Glomerular endothelial cell (primary cell): ENCODE measurements at places on chromosomes 3 and 15.

DNA sequence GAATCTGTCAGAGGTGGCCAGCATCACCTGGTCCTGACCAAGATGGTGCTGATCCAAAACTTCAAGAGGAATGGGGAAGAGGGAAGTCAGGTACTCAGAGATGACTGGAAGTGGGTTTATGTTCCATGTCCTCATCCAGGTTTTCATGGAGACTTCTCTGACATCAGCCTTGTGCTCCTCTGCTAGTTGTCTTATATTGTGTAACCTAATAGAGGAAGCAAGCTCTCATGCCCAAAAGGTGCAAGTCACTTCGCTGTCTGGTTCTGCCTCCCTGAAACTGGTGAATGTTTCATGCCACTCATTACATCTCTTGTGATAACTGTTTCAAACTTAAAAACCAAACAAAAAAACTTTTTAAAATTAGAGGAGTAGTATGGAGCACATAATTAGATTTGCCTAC is 127.2 kb upstream of the MANF start:
- no peak for DNase-seq

DNA sequence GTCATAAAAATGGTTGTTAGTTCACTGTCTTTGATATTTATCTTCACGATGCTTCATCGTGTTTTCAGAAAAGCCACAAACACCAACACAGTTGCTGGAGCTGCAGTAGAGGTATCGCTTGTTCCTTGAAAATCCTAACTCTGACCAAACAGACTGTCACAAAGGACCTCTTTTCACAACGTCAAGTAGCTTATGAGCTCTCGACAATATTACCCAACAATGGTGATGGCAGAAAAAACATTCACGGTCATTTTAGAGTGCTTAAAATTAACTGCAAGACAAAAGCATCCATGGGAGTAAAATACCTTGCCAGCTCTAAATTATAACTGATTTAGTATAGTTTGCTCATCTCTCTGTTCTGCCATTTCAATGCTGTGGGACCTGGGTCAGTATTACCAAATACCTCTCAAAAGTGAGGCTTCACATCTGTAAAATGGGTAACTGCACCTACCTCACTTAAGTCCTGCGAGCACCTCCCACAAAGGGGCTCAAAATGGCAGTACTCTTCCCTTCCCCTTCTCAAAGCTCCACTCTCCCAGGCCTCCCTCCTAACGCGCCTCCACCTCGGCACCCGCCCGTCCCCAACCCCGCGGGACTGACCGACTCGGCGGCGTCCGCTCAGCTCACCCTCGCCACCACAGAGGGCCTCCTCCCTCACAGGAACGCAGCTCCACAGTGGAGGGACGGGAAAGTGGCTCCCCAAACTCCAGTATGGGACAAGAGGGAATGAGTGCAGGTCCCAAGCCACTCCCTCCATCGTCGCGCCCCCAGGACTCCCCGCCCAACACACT is 546 bp downstream of the TRIM59 start:
- no peak for DNase-seq

DNA sequence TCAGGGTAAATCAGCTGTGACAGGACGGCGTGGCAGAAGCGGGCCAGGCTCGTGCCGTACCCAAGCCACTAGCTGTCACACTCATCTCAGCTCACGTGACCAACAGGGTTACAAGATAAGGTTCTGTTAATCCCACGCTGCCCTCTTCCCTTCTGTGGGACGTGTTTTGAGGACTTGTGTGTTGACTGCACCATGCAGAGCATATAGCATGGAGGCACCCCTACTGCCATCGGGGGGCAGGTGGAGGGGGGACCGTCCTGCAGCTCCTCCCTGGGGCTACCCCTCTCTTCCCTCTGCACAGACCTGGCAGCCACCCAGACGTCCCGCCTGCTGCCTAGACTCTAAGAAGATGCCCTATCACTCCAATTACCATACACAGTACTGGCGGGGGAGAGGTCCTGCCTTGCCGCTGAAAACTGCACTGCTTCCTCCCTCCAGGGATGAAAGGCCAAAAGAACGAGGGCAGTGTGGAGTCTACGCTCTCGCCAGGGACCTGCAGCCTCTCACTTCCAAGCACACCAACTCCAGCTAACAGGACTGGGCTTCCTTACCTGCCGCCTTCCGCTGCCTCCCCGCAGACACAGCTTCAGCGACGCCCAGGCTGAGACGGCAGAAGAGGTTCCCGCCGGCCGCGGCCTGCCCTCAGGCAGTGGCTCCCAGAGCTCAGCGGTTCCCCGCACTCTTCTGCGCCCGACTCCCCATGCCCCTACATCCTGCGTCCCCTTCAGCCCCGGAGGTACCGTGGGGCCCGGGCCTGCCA is at the start of gene TNK2:
Gene TNK2 (minus strand): TSS at position 618 of the 760 bp plus-strand sequence. CDS start 19,963 bp downstream, outside the sequence.
- DNase-seq, result no peak

DNA sequence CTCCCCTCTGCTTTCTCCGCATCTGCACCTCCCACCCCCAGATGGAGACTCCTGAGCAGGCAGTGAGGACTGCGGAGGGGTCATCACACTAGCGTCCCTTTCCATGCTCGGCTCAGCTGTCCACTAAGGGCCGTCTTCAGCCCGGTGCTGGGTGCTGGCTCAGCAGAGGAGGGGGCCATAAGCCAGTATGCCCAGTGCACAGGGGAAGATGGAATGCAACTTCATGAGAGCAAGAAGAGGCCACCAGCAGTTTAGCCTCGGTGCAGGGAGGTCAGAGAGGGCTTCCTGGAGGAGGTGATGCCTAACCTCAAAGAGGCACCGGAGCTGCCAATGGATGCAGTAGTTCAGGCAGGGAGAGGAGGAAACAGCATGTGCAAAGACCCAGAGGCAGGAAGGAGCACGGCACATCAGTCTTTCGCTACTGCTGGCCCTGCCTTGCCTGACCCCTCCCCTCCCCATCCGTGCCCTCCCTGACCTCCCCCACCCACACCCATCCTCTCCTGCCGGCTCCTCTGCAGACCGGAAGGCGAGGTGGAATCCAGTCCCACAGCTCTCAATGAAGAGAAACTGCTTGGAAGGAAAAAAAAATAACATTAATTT is 15.2 kb upstream of the PLXND1 start:
- DNase-seq, result no peak

DNA sequence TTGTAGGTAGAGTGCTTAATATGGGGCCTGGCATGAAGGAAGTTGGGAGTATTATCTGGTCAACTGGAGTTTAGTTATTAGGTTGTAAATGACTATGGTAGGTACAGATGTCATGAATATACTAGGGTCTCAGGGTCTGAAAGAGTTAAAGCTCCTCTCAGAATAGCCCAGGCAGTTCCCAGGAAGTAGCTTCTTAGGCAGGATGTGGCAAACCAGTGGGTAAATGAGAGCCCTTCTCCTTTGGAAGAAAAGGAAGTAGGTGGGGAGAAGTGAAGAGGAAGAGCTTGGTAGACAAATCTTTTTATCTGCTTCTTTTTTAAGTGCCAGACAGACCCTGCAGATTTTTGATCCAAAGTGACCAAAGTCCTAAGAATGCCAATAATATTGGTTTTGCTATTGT is 24.5 kb downstream of the MAP2K1 start:
- DNase-seq, result no peak

DNA sequence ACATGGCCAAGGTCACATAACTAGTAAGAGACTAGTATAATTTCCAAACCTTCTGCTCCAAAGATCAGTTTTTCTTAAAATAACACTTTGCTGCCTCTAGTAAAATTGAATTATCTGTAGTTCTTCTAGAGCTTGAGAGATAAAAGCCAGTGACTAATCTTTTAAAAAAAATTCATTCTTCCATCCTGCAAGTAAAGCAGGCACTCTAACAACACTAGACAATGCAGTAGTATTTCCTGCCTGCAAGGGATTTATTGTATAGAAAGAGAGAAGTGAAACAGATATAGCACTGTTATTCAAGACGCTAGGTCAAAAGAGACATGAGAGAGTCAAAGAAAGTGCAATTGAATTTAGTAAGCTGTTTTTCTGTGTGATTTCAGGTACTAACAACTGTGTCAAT is 159.5 kb upstream of the TBC1D5 start:
- no peak for DNase-seq

GRCh38 chr3:170355738-170356595 is 1.5 kb upstream of the SKIL start:
- no peak for DNase-seq

GRCh38 chr3:4523710-4524698 is 30.9 kb downstream of the ITPR1 start:
- peak; percentile 72 for DNase-seq

- DNase-seq, result no peak
These were observed 41.8 kb downstream of the ZNF609 start for GRCh38 chr15:64502151-64502550.

GRCh38 chr15:22874966-22875365 is 36.5 kb downstream of the NIPA2 start:
- DNase-seq, result no peak

DNA sequence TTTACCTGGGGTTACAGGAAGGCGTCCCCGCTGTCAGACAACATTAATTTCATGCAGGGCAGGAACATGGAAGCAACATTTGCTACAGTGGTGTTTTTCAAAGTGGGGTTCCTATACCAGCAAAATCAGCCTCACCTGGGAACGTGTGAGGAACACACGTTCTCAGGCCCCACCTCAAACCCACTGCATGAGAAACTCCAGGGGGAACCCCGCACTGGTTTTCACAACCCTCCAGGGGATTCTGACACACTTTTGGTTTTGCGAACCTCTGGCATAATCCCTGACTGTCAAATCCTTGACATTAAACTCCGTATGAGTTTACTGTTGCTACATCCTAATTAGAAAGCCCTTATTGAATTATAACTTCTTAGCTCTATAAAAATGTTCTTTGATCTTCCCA is 127.7 kb downstream of the LRRK1 start:
- DNase-seq, result no peak

GRCh38 chr3:119635719-119636118 is 24.7 kb downstream of the POPDC2 start:
- no peak for DNase-seq

DNA sequence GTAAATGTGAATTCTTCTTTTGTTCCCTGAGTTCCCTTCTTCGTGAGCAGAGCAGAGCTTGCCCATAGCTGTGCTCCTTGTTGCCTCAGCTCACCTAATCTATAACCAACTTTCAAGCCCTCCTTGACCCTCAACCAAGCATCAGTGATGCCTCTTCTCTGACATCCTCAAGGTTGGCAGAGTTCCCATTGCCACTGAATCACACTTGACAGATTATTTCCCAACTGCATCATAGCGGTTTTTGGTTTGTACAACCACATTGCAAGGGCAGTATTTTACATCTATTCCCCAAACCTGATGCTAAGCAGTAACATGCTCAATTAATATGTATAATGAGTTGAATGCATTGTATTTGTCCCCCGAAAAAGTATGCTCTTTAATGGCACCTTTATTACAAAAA is 133.0 kb upstream of the SNTN start:
- DNase-seq, result no peak

DNA sequence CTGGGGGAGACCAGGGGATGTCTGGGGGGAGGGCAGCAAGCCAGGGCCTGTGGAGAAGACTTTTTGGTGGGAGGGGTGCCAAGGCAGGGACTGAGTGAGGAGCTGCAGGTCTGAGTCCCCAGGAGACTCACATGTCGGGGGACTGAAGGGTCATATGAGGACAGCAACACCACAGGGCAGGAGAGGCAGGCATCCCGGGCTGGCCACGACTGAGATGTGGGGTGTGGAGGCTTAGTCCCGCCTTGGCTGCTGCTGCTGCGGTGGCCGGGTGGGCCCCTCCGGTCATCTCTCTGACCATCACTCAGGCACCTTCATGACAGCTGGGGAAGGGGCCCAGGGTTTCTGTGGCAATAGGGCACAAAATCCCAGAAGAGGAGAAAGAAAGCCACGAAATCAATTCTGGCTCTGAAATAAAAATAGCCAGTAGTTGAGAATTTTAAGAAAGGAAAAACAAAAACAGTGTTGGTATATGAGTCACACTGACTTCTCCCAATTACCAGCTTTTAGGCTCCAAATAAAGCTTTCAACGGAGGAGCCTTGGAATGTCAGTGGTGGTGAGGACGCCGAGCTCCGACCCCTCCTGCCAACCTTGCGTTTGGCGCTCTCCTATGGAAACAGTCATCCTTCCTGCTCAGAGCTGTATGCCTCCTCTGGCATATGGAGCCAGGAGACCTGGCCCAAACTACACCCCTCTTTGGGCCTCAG is 52.9 kb upstream of the ITGA11 start:
- no peak for DNase-seq

- DNase-seq, result no peak
These were observed 53.6 kb upstream of the AP4E1 start for GRCh38 chr15:50854601-50855490.

GRCh38 chr3:5019411-5020241 is 40.4 kb downstream of the BHLHE40 start:
- DNase-seq, result no peak

GRCh38 chr3:140432229-140432669 is 245.6 kb upstream of the TRIM42 start:
- DNase-seq, result no peak

DNA sequence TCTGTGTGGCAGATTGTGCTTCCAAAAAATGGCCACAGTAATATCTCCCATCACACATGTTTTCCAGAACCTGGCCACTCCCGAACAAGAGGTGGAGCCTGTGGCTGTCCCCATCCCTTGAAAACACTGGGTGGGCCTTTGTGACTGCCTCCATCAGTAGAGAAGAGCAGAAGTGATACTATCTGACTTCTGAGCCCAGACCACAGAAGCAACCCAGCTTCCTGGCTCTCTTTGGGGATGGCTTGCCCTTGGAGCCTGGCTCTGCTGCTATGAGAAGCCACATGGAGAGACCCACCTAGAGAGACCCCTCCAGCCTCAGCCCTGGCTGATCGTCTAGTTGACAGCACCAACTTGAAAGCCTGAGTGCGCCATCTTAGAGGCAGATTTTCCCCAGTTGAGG is 39.8 kb upstream of the CMTM8 start:
- no peak for DNase-seq

DNA sequence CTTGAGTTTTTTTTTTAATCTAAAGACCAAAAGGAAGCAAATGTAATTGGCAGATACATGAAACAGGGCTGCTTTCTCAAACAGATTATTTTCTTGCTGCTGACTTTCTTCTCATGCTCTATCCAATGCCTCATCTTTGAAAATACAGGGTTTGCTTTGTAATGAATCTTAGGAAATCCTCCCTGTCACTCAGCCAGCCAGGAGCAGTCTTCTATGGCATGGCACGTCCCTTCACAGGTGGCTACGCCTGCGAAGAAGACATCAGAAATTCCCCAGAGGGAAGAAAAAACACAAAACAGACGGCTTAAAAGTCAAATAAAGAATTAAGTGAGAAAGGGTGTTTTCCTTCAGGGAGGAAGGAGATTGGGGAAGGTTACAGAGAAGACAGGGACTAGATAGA is 242.5 kb downstream of the IGSF11 start:
- no peak for DNase-seq

- DNase-seq, result no peak
These were observed 38.5 kb upstream of the CPB1 start for GRCh38 chr3:148789146-148789545.

GRCh38 chr3:177340243-177340830 is 143.1 kb upstream of the TBL1XR1 start:
- DNase-seq, result no peak
